ENCODE measurements at places on chromosomes 12 and 14. TPM values are rescaled to one million over a fixed set of nuclear protein-coding genes. Genes with fewer than 3 reads are reported as not detected.

Gene MAP1LC3B2
- 1.5 TPM for total RNA-seq

Gene ERBB3
- total RNA-seq = 1.9 TPM

Gene ADCY4
- total RNA-seq = 1.6 TPM

Gene STON2
- 0.14 TPM for total RNA-seq

Gene PMEL
- total RNA-seq = 1.2 TPM

Gene PLA2G1B
- total RNA-seq = not detected

Gene TMPRSS12
- total RNA-seq = not detected

Gene KLHDC1
- 0.79 TPM for total RNA-seq

Gene EIF2S3B
- 3.1 TPM for total RNA-seq

GRCh38 chr12:130429656-130430505, 92.2 kb downstream of the PIWIL1 start:
- DNase-seq = no peak

- DNase-seq = no peak
Measured at GRCh38 chr12:44287545-44287944, 451.7 kb downstream of the TMEM117 start.

DNA sequence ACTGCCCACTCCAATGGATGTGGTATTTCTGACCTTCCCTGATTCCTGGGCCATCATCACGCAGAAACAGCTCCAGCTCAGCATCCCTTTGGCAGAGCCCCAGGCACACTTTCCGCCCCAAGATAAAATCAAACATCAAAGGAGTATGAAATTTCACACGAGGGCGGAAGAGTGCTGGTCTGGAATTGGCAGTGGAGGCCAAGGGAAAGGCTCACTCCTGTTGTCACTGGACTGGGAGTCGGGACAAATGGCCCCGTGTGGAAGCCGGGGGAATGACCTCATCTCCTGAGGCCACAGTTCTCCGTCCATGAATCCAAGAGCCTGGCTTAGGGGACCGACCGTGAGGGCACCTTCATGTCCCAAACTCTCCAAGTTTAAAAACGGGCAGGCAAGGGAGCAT, 40.9 kb downstream of the FZD10 start:
- DNase-seq = no peak

GRCh38 chr12:124413401-124413800, 118.5 kb downstream of the RFLNA start:
- no peak for DNase-seq

- DNase-seq = no peak
Measured at GRCh38 chr14:48490756-48491155, 815.4 kb upstream of the MDGA2 start.

DNA sequence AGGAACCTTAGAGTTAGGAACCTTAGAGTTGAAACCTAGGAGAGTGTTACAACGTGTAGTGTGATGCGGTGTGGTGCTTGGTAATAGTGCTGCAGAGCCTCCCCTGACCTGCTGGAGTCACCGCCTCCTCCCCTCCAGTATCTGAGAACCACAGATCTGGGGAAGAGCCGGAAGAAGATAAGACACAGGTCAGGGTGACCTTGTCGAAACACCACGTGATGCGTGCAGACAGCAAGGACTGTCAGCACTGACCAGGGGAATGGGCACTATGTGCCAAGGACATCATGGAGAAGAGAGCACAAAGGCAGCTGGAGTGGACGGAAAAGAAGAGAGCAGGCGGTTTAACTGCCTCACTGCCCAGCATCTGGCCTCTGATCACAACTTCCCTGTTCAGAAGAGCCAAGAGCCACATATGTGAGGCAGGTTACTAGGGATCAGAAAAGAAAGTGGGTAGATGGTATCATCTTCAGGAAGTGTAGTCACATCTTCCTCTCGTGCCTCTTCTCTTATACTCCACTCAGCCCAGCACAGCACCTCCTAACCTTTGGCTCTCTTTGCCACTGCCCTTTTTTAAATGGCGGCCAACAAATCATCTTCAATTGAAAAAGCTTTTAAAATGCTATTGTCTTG, 93.7 kb downstream of the TESC start:
- no peak for DNase-seq

DNA sequence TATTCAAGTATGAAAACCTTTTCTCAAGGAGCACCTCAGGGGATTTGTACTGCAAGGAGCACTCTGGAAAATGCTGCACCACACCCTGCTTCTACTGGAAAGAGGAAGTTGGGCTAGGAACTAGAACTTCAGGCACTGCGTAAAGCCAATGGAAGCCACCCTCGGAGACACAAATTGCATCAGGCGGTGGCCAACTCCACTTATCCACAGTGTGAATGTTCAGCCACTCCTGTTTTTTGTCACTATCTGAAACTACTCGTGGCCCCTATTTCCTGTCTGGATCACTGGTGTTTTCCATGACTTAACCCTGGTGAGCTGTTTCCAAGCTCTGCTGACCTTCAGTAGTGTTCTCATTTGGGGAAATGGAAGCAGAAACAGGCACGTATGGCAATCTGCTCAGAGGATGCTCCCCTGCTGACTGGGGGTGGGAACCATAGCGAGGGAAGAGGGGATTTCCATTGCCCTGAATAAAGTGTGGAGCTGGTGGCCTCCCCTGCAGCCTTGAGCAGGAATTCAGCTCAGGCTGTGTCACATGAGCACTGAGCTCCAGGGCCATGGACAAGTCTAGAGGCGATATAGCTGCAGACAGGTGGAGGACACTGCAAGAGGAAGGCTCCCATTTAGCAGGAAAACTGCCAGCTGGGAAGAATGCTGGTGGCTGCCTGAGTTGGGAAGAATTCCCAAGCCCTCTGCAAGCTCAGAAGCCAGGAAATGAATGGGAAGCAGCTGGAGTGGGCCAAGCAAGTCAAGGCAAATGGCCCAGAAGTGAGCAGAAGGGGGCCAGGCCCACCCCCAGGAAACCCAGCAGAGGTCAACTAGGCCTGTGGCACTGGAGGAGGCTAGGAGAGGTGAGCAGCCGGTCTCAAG, 50.5 kb upstream of the RAP1B start:
- DNase-seq = peak; percentile 17

DNA sequence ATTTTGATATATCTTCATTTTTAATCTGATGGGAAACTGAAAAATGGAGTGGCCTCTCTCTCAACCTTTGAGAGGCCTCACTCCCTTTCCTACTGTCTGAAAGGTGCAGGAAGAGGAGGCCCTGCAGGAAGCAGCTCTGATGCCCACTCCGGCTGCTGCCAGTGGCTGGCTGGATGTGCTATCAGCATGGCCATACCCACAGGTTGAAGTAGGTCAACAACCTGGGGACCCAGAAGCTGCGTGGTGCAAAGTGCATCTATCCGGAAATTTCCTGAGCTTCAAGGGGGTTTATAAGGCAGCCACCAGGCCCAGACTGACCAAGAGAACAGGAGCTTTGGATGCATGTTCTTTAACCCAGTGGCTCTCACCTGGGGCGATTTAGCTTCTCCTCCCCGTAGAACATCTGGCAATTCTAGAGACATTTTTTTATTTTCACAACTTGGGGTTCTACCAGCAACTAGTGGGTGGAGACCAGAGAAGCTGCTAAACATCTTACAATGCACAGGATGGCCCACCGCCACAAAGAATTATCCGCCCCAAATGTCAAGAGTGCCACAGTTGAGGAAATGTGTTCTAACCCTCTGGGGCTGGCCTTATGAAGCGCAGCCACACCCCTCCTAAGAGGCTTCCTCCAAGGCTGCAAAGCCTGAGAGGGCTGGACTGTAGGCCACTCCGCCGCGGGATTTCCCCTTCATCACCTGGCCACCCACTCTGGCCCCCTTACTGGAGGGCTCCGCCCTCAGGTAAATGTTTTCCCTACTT, 8.2 kb upstream of the BATF start:
- DNase-seq = no peak

DNA sequence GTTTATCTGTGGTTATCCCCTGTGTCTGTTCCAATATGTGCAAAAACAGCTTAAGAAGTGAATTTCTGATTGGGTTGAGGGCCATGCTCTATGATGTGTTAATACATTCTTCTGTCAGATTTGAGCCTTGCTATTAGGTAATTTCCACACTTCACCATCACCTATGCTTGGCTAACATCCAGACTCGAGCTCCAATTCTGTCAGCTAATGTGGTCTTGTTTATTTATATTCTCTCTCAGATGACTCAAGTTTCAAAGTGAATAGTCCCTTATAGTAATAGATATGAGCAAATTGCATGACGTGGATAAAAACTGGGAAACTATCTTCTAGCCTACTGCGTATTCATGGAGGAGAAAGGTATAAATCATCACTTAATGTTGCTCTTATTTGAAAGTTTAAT, 451.3 kb downstream of the SNAPC1 start:
- DNase-seq = no peak

GRCh38 chr14:70649803-70650202, 8.1 kb downstream of the TTC9 start:
- DNase-seq = no peak

DNA sequence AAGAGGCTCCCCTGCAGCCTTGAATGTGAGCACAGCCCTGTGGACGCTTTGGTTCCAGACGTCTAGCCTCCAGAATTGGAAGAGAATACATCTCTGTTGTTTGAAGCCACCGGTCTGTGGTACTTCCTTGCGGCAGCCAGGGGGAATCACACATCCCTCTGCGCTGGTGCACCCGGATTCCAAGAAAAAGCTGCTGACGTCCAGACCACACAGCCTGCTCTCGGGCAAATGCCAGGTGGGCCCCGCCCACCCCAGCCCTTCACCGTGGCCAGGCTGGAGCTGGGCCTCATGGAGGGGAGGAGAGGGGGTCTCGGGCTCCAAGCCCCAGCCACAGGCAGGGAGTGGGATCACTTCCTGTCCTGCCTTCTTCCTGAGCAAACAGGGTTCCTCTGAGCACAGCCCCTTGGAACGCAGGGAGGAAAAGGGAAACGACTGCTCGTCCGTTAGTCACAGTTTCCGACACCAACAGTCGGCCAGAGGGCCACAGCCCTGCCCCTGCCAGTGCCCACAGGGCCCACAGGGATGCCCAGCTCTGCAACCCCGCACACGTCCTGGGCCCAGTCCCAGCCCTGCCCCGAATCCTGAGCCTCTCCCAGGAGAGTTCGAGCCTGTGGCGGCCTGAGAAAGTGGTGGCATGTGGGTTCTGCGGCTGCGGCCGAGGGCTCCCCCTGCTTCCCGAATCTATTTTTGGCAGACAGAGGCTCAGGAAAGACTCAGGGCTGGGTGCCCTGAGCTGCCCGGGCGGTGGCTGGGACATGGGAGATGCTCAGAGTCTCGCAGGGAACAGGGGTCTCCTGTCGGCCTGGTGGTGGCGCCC, 85.3 kb downstream of the RFLNA start:
- DNase-seq = no peak

- no peak for DNase-seq
Measured at GRCh38 chr12:17928708-17929366, 161.2 kb downstream of the RERGL start.

DNA sequence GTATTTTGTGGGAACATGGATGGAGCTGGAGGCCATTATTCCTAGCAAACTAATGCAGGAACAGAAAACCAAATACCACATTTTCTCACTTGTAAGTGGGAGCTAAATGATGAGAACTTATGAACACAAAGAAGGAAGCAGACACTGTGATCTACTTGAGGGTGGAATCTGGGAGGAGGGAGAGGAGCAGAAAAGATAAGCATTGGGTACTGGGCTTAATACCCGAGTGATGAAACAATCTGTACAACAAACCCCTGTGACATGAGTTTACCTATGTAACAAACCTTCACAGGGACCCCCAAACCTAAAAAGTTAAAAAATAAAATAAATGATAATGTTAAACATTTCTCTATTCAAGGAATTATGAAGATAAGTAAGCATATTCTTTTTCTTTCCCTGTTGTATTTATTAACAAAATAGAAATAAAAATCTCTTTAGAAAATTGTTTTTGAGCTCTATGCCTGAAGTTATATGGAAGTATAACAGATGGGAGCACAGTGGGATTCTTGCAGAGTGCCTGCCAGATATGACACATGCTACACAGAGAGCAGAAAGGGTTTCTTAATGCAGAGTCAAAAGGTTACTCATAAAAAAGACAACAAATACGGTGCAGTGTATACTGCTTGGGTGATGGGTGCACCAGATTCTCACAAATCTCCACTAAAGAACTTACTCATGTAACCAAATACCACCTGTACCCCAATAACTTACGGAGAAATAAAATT, 52.0 kb upstream of the SYNE2 start:
- DNase-seq = no peak

DNA sequence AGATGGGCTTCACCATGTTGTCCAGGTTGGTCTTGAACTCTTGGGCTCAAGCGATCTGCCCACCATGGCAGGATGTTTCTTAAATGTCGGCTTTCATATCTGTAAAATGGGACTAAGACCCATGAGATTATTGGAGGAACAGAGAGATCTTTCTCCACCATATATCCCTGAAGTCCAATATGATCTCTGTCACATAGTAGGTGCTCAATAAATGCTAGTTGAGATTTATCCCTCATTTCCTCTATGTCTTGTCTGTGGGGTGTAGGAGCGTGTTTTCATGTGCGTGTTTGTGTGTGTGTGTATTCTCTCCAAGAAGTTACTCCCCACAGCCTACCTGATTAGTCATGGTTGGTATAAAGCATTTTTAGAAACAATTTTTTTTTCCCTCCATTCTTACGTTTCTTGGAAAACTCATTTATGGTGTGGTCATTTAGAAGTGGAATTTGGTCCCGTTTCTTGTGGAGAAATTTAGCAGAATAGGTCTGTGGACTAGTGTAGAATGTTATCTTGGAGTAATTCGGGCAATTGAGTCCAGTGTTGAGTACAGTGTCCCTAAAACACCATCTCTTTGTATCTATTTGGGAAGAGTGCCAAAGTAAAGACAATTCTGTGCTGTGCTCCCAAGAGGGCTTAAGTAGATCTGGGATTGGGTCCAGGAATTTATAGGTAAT, 4.3 kb downstream of the STRAP start:
- DNase-seq = no peak

GRCh38 chr14:92362781-92363235, 39.8 kb downstream of the SLC24A4 start:
- no peak for DNase-seq

- no peak for DNase-seq
Measured at GRCh38 chr12:91357381-91357780, 174.8 kb upstream of the DCN start.

DNA sequence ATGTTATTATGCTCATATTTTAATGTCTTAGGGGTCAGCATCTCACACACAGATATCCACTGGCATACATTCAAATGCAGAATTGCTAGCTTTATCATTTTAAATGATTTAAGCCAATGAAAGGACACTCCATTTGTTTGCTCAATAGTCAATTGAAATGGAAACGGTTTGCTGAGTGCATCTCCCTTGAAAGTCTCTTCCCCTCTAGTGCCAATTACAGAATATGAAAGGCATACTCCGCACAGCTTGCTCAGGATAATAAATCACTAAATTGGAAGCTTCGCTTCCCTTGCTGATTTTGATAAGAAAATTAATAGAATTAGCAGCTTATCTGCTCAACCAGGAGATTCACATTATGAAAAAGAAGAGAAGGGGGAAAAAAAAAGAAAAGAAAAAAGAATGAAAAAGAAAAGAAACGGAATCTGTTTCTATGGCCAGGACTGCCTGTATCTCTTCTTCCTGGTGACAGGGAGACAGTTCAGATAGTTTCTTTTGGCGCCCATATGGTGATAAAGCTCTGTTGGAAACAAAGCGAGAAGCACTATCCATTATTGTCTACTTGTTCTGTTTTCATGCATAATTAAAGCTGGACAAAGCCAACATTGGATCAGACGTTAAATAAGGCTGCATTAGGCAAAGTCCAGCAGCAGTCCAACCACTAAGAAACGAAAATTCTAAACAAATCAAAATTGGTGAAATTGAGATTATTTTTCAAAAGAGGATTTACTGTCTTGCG, 225.0 kb downstream of the GXYLT1 start:
- no peak for DNase-seq

- DNase-seq = peak; percentile 7
Measured at GRCh38 chr14:87049950-87050349, 943.0 kb downstream of the GALC start.

GRCh38 chr12:119594772-119595445, 1.3 kb downstream of the TMEM233 start:
- DNase-seq = no peak

GRCh38 chr12:68364328-68364727, 32.2 kb upstream of the MDM1 start:
- no peak for DNase-seq

Data from activated naive CD4-positive, alpha-beta T cell treated with anti-CD3 and anti-CD28 coated beads for 36 hours (primary cell).